ENCODE measurements at places on chromosomes 2 and 18. TPM values are rescaled to one million over a fixed set of nuclear protein-coding genes. Genes with fewer than 3 reads are reported as not detected.

SKOR2 gene
- not detected for total RNA-seq

HTR2B gene
- not detected for total RNA-seq

TPO gene
- total RNA-seq: 1.2 TPM

PAX8 gene
- 6.1 TPM for total RNA-seq

CDH20 gene
- not detected for total RNA-seq

IL1RL1 gene
- total RNA-seq: 2.8 TPM

PLCD4 gene
- total RNA-seq: 5.7 TPM

NYAP2 gene
- total RNA-seq: 0.32 TPM

HOXD12 gene
- total RNA-seq: not detected

CHPF gene
- 27.1 TPM for total RNA-seq

IL1RL2 gene
- 8.1 TPM for total RNA-seq

GPR155 gene
- 3.7 TPM for total RNA-seq

GPR17 gene
- total RNA-seq: not detected

GCKR gene
- 0.84 TPM for total RNA-seq

C2orf15 gene
- 1.9 TPM for total RNA-seq

HOXD3 gene
- 0.52 TPM for total RNA-seq

SERPINB2 gene
- total RNA-seq: 139 TPM

IL36G gene
- 27.4 TPM for total RNA-seq

TRMT61B gene
- total RNA-seq: 11.0 TPM

CXCR1 gene
- 0.72 TPM for total RNA-seq

HMSD gene
- 2.0 TPM for total RNA-seq

SIX3 gene
- not detected for total RNA-seq

ANKRD30BL gene
- total RNA-seq: not detected

CCDC74B gene
- total RNA-seq: 0.40 TPM

DSG2 gene
- 22.4 TPM for total RNA-seq

KATNAL2 gene
- total RNA-seq: 1.1 TPM

FOXI3 gene
- total RNA-seq: not detected

NT5DC4 gene
- not detected for total RNA-seq

CD8B2 gene
- not detected for total RNA-seq

ALK gene
- total RNA-seq: 0.04 TPM

HOXD1 gene
- total RNA-seq: 0.16 TPM

EVX2 gene
- not detected for total RNA-seq

ALLC gene
- total RNA-seq: not detected

CMPK2 gene
- 2.6 TPM for total RNA-seq

RFX8 gene
- not detected for total RNA-seq

MYO3B gene
- total RNA-seq: 0.24 TPM

LINC00305 gene
- not detected for total RNA-seq

ZRANB3 gene
- 4.5 TPM for total RNA-seq

AQP12B gene
- not detected for total RNA-seq

SYT4 gene
- not detected for total RNA-seq

METAP1D gene
- 3.5 TPM for total RNA-seq

CD28 gene
- 0.28 TPM for total RNA-seq

DLGAP1 gene
- total RNA-seq: 0.28 TPM

GNAL gene
- 8.8 TPM for total RNA-seq
